ENCODE measurements at places on chromosomes 5 and 9. TPM values are rescaled to one million over a fixed set of nuclear protein-coding genes. Genes with fewer than 3 reads are reported as not detected.

SLC34A3 gene
- total RNA-seq: not detected

GZMA gene
- not detected for total RNA-seq

ENC1 gene
- 71.5 TPM for total RNA-seq

ZDHHC11B gene
- total RNA-seq: not detected

CAPSL gene
- not detected for total RNA-seq

IRX1 gene
- total RNA-seq: not detected
